ENCODE measurements at places on chromosomes 6 and 20.

DNA sequence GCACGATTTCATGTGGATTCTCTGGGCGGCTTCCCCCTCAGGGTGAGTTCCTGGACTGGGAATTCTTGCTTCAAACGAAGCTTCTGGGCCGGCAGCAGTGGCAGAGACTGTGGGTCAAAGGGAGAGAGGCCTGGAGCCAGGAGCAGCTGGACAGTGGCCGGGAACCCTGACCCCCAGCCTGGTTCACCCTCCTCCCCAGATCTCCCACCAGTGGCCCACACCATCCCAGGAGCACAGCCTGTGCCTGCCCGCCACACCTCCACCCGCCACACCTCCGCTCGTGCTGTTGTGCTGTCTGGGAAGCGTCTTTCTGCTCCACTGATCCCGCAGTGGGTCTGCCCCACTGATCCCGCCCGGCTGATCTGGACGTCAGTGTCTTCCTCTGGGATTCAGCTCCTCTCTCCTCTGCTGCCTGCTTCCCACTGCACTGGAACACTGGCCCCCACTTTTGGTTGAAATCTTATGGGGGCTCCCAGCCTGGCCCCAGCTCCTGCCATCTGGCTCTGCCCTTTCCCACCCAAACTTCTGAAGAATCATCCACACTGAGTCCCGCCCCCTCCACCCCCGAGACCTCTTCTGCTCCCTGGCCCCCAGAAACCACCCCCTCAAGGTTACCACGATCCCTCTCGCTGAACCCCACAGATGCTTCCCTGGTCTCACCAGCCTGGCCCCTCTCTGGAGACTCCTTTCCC lies 9.8 kb downstream of the ZBP1 start:
- no peak for DNase-seq

GRCh38 chr20:58524814-58525213 lies 9.6 kb upstream of the APCDD1L start:
- no peak for DNase-seq

- no peak for DNase-seq
Measured at GRCh38 chr6:168527451-168528210, 86.6 kb downstream of the SMOC2 start.

DNA sequence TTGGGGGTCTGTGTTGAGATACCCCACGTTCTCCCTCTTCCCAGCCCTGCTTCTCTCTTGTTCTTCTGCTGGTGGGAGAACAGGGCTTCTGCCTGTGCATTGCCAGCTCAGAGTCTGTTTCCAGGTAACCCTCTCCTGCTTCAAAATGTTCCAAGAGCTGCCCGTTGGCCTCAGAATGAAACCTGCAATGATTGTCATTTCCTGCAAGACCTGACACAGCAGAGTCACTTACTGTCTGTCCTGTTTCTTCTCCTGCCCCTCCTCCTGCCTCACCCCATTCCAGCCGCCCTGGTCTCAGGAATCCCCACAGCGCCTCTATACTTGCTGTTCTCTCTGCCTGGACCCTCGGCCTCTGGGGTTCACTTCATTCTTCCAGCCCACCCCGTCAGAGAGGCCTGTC lies 81.4 kb upstream of the ARID1B start:
- DNase-seq, result no peak

DNA sequence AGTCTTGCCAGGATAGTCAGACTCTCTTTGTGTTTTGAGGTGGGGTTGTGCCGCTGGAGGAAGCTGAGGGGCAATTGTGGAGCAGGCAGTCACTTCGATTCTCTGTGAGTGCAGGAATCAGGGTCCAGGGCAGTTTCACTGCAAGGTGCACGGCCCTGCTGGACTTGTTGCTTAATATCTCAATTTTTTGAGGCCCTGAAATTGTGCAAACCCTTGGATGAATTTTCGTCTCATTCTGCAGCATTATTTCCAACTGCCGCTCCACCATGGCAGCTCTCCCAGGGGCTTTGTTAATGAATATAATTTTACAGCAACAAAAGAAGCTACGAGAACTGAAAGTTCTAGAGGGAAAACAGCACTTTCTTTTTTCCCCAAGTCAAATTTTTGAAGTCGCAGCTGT lies 531.9 kb downstream of the QKI start:
- no peak for DNase-seq

GRCh38 chr6:166446146-166446545 lies 63.4 kb upstream of the MPC1 start:
- DNase-seq, result no peak

DNA sequence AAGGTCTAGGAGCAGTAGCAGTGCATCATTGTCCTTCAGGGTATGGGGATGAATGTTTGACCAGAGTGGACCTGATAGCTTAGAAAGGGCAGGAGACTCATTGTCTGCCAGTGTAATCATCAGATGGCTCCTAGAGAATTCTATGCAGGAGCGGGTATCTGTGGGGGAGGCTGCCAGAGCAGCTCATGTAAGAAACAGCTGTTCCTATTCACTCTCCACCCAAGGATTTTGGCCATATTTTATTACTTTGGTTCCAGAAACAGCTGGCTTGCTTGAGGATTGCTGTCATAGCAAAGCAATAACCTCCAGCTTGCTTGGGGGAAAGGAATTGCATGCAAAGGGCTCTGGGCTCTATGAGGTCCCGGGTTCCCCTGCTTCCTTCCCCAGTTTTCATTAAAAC lies 44.1 kb downstream of the RALY start:
- no peak for DNase-seq

- DNase-seq, result peak; percentile 62
Measured at GRCh38 chr6:157381631-157382621, 936 bp downstream of the ZDHHC14 start.

DNA sequence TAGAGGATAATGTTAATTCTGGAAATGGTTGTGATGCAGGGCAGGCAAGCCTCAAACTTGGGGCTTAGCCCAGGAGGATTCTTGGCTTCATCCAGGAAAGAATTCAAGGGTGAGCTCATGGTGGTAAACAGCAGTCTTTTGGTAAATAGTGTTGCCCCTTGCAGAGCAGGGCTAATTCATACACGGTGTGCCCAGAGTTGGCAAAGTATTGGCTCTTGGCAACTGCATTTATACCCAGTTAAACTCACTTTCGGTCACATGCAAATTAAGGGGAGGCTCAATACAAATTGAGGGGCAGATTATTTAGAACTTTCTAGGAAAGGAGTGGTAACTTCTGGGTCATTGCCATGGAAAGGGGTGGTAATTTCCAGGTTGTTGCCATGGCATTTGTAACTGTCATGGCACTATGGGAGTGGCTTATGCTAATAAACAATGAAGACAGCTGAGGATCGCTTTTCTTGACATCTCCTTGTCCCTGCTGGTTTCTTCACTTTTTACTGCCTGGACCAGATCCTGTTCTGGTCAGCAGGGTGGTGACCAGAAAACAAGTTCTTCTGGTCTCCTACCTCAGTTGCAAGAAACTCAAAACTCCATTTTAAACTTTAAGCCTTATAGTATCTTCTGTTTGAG lies 3.9 kb upstream of the OTOR start:
- no peak for DNase-seq

- DNase-seq, result no peak
Measured at GRCh38 chr6:117483645-117484016, 1.2 kb downstream of the DCBLD1 start.

DNA sequence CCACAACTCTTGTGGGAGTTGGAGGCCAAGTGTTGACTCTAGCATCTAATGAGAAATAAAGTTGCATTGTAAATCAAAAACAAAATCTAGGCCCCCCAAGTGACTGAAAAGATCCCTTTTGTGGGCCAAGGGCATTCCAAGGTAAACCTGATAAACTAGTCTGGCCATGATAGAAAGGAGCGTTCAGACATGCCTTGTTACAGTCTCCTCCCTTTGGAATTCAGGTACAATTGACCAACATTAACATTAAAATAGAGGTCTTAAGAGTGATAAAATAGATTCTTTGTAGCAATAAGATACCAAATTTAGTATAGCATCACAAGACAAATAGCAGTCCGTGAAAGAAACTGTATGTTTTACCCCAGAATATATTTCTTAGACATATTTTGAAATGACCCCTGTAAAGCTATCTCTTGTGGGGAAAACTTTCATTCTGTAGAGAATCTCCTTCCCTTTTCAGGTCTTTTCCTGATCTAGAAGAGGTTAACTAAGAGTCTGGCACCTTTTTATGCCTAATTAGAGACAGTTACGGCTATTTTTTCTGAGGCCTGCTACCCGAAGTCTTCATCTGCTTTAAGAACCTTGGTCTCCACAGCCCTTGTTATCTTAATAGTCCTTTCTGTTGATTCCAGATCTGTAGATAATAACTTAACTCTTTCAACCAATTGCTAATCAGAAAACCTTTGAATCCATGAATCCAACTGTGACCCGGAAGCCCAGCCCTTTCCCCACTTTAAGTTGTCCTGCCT lies 495.4 kb upstream of the MMS22L start:
- no peak for DNase-seq

- no peak for DNase-seq
Measured at GRCh38 chr6:154852687-154853086, 119.5 kb downstream of the SCAF8 start.

DNA sequence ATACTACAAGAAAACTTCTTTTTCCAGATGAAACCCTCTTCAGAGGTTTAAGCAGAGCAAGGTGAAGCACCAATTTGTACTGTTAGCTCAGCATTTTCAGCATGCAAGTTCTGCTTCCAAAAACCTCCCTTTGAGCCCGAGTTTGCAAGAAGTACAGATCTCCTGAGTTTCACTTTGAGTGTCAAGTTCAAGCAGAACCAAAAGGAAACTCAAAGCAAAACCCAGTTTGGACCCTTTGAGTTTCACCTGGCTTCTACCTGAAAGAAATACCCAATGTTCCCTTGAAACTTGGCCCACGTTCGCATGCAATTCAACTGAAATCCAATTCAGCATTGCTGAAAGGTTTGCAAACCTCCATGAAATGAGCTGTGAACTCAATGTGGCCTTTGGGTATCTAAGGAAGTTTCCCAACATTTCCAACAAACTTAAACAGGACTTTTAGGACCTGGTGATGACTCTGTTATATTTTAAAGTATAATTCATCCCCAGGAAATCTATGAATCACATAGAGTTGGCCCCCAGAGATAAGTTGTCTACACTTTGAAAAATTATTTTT lies 62.9 kb upstream of the HBS1L start:
- no peak for DNase-seq

GRCh38 chr6:41901882-41902519 lies 6.8 kb upstream of the USP49 start:
- peak; percentile 75 for DNase-seq

DNA sequence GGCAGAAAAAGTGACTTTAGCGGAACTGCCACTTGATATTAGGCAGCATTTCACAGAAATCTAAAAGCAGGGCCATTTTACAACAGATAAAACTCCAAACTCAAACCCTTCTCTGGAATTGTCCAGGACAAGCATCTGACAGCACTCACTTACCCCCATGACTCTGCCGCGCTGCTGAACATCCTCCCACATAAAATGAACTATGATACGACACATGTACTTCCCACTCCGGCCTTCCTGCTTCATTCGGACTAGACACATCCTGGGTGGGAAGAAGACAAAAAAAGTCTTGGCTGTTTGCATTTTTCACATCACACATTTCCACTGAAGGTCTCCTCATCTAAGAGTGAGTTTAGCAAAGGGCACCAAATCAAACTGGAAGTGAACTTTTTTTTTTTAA lies 54.8 kb upstream of the FAM83C start:
- no peak for DNase-seq

GRCh38 chr20:38135271-38135650 lies 29.8 kb downstream of the TGM2 start:
- DNase-seq, result peak; percentile 37

DNA sequence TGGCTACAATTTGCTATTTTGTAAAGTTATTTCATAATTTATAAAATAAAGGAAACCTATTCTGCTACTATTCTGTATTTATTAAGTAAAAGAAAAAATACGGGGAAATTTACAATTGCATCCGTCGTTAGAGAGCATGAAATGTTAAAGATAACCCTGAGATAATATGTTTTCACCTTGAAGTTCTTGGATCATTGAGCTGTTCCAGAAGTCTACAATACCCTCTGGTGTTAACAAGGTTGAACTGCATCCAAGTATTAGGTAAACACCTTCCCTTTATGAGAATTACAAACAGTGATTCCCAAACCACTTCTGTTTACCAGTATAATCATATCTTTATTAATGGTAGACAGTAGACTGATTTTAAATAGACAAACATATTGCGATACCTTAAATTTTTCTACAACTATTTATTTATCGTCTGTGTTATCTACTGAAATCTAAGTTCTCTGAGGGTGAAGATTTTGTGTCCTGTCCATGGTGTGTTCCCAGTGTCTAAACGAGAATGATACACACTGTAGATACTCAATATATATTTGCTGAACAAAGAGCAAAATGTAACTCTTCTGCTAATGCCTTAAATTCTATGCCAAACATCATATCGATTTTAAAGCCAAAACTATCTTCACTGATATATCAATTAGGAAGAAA lies 28.2 kb downstream of the TBC1D32 start:
- DNase-seq, result peak; percentile 44

DNA sequence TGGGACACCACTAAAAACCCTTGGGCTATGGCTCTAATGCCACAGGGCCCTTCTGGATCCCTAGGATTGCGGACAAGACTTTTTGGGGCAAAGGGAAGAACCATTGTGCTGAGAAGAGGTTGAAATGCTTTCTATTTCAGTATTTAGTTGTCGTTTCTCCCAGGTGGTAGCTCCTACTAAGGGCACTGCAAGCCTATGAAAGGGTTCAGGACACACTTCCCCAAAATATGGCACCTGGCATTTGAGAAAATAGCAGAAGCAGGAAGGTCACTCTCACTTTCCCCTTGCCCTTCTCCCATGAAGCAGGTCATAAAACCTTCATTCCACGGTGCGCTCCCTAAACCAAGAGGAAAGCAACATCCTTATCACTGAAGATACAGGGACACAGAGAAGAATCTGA lies 125.4 kb upstream of the GPR6 start:
- no peak for DNase-seq

- no peak for DNase-seq
Measured at GRCh38 chr20:49612127-49612738, 44.3 kb upstream of the PTGIS start.

- no peak for DNase-seq
Measured at GRCh38 chr6:70557998-70558397, 8.7 kb upstream of the SDHAF4 start.

DNA sequence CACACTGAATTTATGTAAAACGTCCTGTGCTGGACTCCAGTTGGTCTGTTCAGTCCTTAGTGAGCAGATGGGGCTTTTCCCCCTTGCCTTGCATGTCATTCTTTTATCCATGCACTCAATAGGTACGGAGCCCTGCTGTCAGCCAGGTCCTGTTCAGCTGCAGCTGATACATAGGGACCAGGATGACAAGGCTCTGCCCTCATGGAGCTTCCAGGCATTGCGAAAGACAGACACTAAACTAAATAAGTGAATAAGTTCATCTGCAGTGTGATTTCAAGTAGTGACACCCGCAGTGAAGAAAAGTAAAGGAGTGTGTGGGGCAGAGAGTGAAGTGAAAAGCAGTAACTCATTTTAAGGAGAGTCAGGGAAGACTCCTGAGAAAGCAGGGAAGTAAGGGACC lies 324.2 kb downstream of the NRN1 start:
- DNase-seq, result no peak
